ENCODE measurements at places on chromosomes 12 and 14.

DNA sequence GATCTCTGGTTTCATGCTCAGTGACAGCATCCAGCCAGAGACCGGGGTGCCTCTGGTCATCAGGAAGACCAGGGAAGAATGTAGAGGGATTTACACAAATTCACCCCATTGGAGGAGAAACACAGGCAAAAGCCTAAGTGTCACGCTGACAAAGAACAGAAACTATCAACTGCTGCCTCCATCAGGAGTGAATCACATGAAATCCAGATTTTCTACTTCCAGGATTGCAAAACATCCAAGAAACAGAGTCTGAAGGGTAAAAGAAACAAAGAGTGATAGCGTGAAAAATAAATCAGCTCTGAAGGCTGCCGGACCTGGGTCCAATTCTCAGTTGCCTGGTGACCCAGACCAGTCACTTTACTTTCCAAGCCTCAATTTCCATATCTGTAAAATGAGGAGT lies 136.1 kb upstream of the MAP1LC3B2 start:
- no peak for DNase-seq

DNA sequence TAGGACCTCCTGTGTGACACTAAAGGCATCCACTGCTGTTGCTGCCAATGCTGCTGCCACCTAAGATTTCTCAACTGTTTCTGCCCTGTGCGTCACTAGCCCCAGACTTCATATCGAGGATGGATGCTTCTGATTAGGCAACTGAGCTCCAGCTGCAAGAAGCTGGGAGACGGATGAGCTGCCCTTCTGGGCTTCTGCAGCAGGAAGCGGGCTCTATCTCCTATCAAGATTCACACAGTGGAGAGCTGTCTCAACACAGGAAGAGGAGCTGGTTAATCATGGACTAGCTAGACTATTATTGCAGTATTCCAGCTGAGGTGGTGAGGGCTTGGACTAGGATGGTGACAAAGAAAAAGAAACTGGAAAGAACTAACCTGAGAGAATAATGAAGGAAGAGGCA lies 59.2 kb upstream of the PELI2 start:
- DNase-seq, result no peak

GRCh38 chr14:79841433-79841832 lies 369.9 kb downstream of the DIO2 start:
- no peak for DNase-seq

GRCh38 chr12:1504895-1505311 lies 89.5 kb downstream of the FBXL14 start:
- DNase-seq, result no peak

DNA sequence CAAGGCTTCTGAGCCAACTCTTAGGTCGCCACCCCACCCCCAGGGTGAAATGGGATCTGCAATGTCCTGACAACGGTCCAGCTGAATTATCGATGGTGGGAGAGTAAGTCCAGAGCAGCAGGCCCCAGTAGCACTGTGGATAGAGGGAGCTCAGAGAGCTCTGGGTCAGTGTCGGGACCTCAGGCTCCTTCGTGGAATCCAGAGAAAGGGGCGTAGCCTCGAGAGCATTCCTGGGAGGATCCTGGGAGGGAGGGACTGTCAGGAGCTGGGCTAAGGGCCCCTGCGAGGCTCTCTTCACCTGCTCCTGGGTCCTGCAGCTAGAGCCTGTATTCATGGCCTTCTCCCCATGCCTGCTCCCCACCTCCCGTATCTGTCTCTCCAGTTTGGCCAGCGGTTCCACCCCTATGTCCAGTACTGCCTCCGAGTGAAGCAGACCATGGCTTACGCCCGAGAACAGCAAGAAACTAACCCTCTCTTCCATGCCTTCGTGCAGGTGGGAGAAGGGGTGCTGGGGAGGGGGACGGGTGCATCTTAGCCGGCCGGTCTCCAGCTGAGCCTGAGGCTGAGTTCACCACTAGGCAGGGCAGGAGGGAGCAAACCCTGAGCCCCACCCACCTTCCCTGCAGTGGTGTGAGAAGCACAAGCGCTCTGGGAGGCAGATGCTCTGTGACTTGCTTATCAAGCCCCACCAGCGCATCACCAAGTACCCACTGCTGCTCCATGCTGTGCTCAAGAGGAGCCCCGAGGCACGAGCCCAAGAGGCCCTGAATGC lies 6.6 kb downstream of the PLEKHG6 start:
- no peak for DNase-seq

- DNase-seq, result no peak
Measured at GRCh38 chr12:8948701-8949341, 624 bp downstream of the M6PR start.

GRCh38 chr12:2679816-2680675 lies 114.7 kb upstream of the FKBP4 start:
- DNase-seq, result no peak

DNA sequence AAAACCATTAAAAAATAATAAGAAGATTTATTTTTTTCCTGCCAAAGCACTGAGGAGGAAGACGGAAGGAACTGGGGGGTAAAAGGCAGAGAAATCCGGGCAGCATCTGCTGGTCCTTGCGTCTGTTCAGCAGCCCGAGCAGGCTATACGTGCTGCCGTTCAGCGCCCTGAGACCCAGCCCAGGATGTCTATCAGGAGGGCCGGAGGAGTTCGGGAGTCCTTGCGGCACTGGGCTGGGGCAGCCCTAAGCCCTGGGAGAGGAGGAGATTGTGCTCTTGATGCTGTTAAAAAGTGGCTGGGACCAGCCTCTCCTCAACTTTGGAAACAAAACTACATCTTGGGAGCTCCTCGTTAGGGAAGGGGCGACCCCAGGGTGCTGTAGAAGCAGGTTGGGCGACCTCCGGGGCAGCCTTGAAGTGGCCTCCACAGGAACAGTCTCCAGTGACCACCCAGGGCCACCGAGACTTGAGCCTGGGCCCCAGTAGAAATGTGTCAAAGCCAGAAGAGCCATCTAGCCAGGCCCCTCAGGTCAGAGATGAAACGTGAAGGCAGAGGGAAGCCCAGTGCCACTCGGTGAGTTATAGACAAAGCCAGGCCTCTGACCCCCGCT lies 14.3 kb downstream of the PGF start:
- DNase-seq, result no peak

DNA sequence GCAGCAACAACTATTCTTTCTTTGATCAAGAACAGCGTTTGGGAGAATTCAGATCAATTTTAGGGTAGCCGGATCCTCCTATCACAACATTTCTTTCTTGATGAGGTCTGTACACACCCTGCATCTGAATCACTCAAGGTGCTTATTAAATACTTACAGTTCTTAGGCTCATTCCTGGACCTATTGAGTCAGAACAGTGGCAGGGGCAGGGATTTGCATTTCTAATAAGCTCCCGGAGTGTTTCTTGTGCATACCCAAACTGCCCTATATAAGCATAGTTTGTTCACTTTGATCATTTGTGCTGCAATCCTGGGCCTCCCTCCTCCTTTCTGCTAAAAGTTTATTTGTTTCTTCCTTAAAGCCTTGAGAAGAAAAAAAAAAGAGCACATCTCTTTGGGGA lies 80.5 kb upstream of the RPH3A start:
- DNase-seq, result no peak

All from central memory CD8-positive, alpha-beta T cell (primary cell).